Smooth muscle cell of trachea (primary cell): ENCODE measurements at places on chromosomes 7 and 10. TPM values are rescaled to one million over a fixed set of nuclear protein-coding genes. Genes with fewer than 3 reads are reported as not detected.

The ASB10 gene
- not detected in 2 replicates for total RNA-seq

The CCDC71L gene
- 25.7 and 34.1 TPM in 2 replicates for total RNA-seq

The TRPV5 gene
- total RNA-seq, result not detected in 2 replicates

The EPO gene
- not detected in 2 replicates for total RNA-seq

The EBF3 gene
- 9.9 and 16.5 TPM in 2 replicates for total RNA-seq

The HOXA2 gene
- 1.3 and 2.6 TPM in 2 replicates for total RNA-seq

The FEZF1 gene
- total RNA-seq, result not detected in 2 replicates

The SPOCK2 gene
- total RNA-seq, result 0.83 and 1.6 TPM in 2 replicates

The GFRA1 gene
- 0.15 and 0.50 TPM in 2 replicates for total RNA-seq

The GJC3 gene
- total RNA-seq, result not detected in 2 replicates

The CYP2C9 gene
- total RNA-seq, result not detected in 2 replicates

The PNLIPRP1 gene
- total RNA-seq, result not detected in 2 replicates

The TMEM273 gene
- not detected in 2 replicates for total RNA-seq

The CCDC7 gene
- 9.3 and 13.1 TPM in 2 replicates for total RNA-seq

The KIFBP gene
- 29.1 and 35.9 TPM in 2 replicates for total RNA-seq

The EN2 gene
- total RNA-seq, result not detected in 2 replicates

The SFXN3 gene
- total RNA-seq, result 88.8 and 94.4 TPM in 2 replicates

The RAMP3 gene
- total RNA-seq, result 0.58 and 1.8 TPM in 2 replicates
